Stimulated activated CD4-positive, alpha-beta T cell treated with anti-CD3 and anti-CD28 coated beads, Interleukin-12 subunit alpha, Interleukin-12 subunit beta, amount 100 ng/mL, for 24 hours (primary cell): ENCODE measurements at places on chromosomes 7 and 10.

- no peak for DNase-seq
These were observed 226.8 kb downstream of the ARHGAP21 start for GRCh38 chr10:24496906-24497305.

DNA sequence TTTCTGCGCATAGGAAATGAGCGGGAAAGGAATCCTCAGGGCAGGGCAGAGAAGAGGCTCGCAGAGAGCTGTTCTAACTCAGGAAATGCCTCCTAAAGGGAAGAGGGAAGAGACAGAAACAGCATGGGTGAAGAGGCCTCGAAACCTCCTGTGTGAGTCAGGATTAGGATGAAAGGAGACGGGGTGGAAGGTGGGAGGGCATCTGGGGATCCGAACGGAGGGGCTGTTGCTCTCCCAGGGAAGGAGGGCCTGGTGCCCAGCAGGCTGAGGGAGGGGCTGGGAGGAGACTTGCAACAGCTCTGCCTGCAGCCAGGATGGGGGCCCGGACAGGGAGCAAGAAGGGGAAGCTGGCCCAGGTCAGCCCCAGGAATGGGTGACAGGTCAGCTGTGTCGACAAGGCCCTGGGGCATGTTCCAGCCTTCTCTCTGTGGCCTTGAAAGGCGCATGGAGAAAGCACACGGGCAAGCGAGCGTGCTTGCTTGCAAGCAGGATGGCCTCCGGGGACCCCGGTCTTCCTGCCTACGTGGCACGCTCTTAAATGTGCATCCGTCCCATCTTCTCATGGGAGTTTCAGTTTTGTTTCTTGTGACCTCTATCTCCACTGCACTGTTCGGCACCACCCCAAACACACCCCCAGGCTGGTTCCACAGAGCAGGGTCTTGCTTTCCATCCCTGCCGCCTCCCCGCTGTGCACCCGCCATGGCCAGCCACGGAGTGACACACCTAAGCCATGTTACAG lies 63.5 kb downstream of the HIPK2 start:
- DNase-seq, result no peak

DNA sequence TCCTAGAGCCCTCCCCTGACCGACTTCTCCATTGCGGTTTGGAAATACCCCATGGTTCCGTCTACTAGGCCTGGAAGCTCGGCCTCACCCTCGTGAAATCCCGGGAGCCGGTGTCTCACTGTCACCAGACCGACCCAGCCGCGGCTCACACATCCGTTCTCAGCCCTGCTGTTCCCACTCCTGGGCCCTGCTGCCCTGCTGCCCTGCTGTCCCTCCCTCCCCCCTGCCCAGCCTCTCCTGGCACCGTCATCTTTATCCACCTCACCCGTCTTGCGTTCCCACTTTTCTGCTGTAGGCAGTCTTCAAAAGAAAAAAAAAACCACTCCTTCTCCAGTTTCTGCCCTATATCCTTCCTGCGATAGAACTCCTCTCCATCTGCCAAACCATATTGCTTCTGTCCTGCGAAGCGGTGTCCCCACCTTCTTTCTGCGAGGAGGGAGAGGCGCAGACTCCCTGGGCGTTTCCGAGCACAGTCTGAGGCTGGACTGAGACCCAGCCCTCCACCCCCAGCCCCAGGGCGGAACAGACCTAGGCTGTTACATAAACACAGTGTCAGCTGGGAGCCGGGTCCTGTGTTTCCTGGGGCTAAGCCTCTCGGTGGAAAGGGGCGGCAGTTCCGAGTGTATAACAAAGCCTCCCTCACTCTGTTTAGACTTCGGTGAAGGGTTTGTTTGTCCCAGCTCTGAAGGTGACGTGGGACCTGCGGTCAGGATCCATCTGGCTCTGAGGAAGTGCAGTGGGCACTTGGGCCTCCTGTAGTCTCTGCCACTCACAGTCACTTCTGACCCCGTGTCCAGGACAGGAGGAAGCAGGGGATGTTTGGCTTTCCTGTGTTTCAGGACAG lies 2.8 kb downstream of the AGAP3 start:
- DNase-seq, result no peak

GRCh38 chr10:125118701-125119100 lies 41.7 kb downstream of the CTBP2 start:
- no peak for DNase-seq

DNA sequence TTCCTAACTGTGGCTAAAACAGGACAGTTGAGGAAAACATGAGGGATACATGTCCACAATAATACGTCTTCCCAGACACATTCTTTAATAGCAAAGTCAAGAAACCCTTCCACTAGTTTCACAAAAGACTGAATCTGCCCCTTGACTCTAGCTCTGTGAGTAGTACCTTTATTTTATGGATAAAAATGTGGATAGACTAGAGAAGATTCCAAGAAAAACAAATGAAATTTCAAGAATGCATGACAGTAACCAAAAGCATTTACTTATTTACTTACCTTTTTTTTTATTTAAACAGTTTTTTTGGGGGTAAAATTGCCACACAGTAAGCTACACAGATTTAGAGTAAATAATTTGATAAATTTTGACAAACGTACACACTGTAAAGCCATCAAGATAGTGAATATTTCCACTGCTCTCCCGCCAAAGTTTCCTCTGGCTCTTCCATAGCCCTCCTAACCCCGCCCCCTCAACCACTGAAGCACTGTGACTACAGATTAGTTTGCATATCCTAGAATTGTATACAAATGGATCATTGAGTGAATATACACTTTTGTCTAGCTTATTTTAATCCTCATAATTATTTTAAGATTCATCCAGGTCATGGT lies 420.4 kb upstream of the ZMIZ1 start:
- no peak for DNase-seq

- no peak for DNase-seq
These were observed 93.1 kb downstream of the COBL start for GRCh38 chr7:51223505-51223904.

DNA sequence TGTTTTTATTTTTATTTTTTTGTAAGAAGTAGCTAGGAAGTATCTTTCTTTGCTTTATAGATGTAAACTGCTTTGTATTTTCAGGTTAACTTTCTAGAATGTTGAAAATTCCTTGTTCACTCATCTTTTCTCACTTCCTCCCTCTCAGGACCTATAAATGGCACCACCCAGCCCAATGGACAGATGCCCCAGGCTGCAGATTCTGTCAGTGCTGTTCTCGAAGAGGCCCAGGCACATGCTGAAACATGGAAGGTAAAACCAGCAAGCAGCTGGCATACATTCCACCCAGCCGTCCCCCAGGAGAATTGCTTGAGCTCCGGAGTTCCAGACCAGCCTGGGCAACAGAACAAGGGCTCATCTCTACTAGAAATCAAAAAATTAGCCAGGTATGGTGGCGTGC lies 47.1 kb upstream of the PDSS1 start:
- no peak for DNase-seq

DNA sequence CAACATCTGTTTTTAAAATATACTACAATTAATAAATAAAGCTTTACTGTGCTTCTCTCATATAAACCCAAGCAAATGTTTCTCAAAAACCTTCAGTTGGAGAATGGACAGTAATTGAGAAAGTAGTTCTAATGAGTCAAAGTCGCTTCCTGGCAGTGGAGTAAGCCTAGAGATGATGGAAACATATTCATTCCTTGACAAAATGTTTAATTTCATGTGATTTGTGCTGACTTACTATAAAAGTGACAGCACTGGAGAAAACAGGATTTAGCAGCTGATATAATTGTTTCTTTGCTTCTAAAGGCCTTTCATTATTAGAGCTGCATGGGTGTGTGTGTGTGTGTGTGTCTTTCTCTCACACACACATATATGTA lies 9.0 kb downstream of the ELMO1 start:
- no peak for DNase-seq
